ENCODE measurements at places on chromosomes 2 and 18.

- peak; percentile 68 for DNase-seq
These were observed 2082.3 kb upstream of the CELF4 start for GRCh38 chr18:39647627-39648534.

DNA sequence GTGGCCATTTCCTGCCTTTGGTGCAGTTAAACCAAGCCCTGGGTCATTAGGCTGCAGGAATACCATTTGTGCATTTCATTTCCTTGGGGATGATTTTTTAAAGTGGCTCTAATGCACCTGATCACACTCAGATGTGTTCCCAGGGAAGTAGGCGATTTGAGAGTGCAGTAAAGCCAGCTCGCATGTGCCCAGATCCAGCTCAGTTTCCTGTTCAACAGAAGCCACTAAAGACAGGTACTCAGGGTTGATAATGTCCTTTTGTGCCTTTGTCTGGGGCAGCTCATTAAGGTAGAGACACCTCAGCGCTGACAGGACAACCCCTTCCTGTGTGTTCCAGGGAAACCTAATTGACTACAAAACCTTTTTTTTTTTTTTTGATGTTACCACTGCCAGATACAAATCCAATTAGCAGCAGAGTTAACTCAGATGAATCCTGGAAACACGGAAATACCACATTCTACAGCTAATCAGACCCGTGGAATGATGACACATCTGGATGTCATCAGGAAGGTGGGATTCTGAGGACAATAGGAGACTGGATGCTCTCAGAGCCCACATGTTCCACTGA lies 15.2 kb upstream of the CHRNA1 start:
- no peak for DNase-seq

- peak; percentile 29 for DNase-seq
These were observed 98.7 kb upstream of the VWC2L start for GRCh38 chr2:214311931-214312749.

DNA sequence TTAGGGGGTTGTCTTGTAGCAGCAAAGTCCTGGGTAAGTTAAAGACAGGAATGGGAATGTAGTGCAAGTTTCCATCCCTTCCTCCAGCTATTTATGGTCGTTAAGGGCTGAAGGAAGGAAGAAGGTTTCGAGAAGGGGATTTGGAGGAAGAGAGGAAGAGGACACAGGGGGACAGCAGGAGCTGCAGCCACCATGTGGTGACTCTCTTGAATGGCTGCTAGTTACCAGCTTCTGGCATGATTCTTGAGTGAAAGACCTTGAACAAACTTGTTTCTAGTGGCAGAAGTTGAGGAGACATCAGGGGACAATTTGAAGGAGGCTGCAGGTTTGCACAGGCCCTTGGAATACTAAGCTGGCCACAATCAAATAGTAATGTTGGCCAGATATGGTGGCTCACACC lies 116.6 kb downstream of the MTX2 start:
- no peak for DNase-seq

GRCh38 chr2:30072250-30072842 lies 74.5 kb upstream of the YPEL5 start:
- peak; percentile 20 for DNase-seq

DNA sequence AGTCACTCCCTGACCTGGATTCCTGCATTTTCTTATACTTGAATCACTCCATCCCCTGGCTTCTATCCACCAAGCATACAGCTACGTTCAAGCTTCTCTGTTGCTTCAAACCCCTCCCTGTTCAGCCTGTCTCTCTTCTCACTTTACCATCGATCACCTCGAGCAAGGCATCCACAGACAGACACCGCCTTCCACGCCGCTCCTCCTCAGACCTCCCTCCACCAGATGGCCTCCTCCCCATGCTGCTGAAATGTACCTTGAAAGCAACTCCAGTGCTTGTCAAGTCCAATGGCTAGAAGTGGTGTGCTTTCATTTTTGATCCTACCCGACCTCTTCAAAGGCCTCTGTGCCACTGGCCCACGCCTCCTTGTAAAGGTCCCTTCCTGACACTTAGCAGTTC lies 131.3 kb upstream of the ACAA2 start:
- no peak for DNase-seq

DNA sequence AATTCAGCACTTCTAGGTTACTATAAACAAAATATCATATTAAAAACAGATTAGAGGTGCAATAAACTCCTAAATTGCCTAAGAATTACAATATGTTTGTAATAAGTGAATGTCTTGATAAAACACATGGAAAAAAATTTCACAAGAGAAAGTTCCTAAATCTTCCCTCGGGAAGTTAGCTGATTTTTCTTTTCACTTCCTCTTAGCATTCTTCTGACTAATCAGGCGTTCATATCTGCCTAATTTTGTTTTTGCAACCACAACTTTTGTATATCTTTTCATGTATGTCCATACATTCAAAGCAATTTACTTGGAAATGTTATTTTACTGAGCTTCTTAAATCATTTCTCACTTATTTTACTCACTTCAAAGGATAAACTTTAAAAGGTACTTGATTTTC lies 88.5 kb downstream of the RTTN start:
- DNase-seq: peak; percentile 2

DNA sequence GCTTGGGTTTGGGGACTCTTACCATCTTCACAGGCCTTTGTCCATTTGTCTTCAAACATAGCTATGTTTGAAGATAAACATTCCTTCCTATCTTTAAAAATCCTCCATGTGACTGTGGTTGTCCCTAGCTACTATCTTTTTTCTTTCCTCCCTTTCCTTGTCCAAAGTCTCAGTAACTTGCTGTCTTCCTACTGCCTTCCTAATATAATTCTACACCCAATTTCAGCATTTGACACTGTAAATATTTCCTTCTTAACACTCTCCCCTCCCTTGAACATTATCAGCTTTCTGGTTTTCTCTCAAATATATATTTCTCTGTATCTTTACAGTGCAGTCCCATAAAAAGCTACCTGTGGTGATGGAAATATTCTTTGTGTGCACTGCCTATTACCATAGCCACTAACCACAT lies 5.3 kb upstream of the SP3 start:
- no peak for DNase-seq

DNA sequence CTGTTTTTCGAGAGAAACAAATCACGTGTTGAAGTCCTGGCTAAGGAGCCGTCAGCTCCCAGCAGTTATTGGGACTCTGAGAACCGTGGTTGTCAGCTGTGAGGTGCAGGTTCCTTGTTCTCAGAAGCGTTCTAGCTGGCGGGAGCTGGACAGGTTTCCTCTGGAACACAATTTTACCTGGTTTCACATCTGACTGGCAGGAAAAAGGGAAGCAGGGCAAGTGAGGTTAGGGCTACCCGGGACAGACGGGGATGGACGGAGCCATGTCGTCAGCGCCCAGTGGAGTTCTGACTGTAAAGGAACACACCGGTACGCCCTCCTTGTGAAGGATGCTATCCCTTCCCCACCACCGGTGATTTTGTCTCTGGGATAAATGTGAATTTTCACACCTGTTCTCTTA lies 26.1 kb downstream of the ITGB1BP1 start:
- DNase-seq: no peak

- no peak for DNase-seq
These were observed 384.5 kb downstream of the MTX2 start for GRCh38 chr2:176653479-176654443.

GRCh38 chr2:52611759-52612158 lies 1155.8 kb upstream of the CHAC2 start:
- no peak for DNase-seq

DNA sequence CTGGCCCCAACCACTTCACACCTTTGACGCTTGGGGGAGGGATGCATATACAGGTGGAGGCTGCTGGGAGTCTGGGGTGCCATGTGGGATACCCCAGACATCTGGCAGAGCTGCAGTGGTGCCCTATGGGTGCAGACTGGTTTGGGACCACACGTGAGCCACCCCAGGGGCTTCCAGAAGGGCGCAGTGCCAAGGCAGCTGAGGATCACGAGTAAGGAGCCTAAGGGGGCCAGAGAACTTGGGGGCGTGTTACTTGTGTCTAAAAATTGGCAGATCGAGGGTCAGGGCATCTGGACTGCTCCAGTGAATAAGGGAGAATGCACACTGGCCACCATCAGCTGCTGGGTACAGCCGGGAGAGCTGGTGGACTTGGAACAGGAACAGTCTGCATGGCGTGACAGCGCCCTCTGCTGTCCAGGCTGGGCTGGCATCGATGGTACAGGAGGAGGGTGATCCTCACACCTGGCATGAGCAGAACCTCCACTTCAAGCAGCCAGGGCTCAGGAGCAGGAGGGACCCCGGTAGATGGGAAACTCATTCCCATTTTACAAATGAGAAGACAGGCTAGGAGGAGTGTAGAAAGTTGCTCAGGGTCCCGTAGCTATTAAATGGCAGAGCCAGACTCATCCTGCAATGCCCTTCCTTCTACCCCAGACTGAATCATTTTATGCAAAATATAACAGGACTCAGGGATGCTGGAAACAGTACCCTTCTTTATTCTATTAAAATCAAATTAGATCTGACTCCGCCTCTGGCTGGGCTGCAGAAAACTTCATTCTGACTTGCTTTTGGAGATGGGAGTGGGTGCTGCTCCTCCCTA lies 60.4 kb downstream of the ATOH8 start:
- DNase-seq: peak; percentile 56

DNA sequence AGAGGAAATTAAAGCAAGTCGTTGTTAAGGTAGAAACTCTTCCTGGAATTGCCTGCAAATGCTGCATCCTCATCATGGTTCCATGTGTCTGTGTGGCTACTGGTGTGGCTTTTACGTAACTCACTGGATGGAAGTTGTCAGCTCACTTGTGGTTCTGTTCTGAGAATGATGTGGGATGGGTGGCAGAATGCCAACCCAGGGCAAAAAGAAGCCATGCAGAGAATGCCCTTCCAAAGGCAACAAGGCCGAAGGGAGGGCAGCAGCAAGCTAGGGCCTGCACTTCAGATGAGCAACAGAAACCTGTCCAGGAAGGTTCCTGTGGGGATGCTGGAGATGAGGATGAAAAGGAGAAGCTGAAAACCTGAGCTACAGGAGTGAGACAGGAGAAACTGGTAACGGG lies 10.4 kb upstream of the NAPG start:
- peak; percentile 61 for DNase-seq

GRCh38 chr2:134401081-134401497 lies 147.2 kb downstream of the MGAT5 start:
- no peak for DNase-seq

- DNase-seq: peak; percentile 49
These were observed 3.4 kb upstream of the PAX8 start for GRCh38 chr2:113281910-113282746.

DNA sequence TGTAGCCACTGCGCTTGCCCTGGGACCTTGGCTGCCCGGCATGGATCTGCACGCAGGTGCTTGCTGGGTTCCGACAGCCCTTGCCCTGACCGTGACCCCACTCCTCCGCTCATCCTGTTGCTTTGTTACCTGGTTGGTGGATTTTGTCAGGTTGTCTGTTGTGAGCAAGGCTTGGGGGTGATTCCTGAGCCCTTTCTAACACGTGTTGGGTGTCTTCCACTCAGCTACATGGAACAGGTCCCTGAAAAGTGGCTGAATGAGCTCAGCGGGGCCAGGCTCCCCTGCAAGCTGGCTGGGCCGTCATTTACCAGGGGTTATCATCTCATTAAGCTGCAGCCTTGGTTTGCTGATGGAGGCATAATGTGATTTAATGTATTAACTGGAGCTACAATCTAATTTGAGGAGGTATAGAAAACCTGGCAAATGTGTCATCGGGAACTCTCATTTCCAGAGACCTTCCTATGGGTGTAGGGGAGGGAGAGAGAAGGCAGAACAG lies 24.6 kb downstream of the RAMP1 start:
- no peak for DNase-seq

DNA sequence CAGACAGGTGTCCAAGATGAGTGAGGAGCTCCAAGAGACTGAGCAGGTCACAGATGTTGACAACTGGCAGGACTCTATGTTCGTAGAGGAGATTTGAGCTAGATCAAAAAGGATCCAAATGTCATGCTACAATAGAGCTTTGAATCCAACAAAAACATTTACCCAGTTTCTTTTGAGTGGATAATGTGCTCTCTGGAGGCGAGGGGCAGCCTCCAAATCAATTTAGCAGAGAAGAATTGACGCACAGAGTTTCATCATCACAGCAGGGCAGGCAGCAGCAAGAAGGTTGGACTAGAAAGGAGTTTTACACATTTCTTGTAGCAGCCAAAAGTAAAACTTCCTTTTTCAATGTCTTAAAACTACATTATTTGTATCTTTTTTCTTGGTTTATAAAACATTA lies 653.0 kb downstream of the RNF144A start:
- DNase-seq: no peak

GRCh38 chr2:13649918-13650317 lies 933.2 kb downstream of the TRIB2 start:
- no peak for DNase-seq

DNA sequence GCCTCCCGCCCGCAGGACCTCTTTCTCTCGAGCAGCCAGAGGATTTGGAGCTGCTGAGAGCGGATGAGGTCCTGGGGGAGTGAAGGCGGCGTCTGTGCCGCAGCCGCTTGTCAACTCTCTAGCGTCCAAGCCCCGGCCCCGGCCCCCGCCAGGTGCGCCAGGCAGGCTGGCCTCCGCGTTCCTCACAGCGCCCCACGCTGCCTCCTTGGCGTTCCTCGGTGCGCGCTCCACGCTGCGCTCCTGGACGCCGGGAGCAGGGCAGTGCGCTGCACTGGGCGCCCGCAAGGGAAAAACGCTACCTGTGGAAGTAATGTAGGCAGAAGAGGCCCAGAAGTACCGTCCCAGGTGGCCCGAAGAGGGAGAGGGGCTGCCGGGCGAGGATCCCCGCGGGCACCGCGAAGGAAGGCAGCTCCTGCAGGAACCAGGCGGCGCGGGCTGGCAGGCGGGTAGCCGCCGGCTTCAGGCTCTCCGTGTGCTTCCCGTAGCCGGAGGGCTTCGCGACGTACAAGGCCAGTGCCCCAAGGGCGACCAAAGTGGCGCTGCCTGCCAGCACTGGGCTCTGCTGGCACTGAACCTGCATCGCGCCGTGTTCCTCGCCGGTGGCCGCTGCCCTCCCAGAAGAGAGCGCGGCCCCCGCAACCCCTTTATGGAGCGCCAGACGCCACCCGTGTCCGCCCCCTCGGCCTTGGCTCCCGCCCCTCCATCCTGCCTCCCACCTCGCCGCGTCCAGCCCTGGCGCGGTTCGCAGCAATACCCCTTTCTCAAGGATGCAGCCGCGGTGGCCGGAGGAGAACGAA lies at the start of gene SRD5A2:
TSS of gene SRD5A2 (minus strand) at position 618 of the 797 bp plus-strand sequence. CDS start at position 580, 38 bp downstream.
- no peak for DNase-seq

DNA sequence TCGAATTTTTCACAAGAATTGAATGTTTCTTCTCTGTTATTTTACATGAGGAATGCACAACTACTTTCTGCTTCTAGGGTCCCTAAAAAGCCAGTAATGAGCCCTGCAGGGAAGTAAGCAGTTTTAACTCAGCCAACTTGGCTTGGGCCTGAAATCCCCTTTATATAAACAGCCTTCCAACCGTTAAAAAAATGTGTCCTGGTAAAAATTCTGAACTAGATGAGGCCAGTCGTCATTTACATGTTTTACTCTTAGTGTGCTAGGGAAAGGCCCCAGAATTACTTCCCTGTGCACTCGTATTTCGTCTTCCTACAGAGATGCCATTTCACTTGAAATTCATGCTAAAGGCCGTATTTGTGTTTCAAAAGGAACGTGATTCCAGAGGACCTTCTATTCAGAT lies 42.4 kb upstream of the RPE start:
- no peak for DNase-seq

DNA sequence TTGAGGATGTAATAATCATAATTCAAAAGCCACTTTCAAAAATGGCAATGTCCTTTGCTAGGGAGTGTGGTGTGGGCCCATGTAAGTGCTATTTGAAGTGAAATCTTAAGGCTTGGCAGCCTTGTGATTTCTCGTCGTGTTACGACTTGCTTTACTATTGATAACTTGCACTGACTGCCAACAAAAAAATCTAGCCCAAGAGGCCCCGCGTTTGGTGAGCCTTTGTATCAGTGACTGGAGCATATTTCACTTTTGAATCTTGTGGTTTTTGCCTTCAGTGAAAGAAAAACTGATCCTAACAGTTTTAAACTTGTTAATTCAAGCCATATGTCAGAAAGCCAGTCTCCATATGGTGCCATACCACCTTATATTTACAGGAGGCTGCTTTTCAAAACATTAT lies 248.0 kb downstream of the TMEM182 start:
- DNase-seq: peak; percentile 71

All from foreskin keratinocyte (primary cell).